Hematopoietic multipotent progenitor cell treated with erythropoietin and hydrocortisone succinate and interleukin-3 and kit ligand, for 17 days (in vitro differentiated cells): ENCODE measurements at places on chromosomes 5 and 9.

DNA sequence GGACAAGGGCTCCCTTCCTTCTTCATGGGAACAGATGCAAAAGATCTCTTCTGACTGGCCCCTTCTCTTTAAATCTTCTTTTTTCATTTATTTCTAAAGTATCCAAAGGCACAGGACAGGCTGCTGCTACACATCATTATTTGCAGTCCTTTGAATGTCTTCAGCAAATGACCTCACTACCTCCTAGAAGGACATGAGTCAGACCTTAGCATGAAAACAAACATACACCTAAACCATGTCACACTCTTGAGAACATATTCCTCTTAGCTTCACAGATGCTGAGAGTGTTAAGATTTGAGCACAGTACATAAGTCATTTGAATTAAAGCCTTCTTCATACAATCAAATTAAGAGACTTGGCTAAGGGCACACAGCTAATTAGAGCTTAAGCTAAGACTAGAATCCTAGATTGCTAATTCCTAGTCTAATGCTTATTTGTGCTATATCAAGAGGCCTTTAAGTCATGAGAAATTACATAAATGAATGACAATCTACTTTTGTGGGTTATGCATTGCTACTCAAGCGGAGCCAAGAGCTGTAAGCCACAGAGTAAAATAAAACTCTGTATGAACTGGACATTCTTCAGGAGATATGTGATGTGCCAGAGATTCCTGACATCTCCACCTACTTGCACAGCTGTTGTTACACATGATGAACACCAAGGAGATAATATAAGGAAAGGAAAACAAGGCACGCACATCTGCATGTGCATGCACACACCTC is 109.1 kb upstream of the PTGER4 start:
- no peak for DNase-seq

GRCh38 chr5:32779754-32780415 is 68.8 kb downstream of the NPR3 start:
- no peak for DNase-seq

- DNase-seq = no peak
Measured at GRCh38 chr5:78720997-78721396, 72.4 kb upstream of the LHFPL2 start.

GRCh38 chr9:93567271-93567959 is 9.0 kb upstream of the PHF2 start:
- no peak for DNase-seq

DNA sequence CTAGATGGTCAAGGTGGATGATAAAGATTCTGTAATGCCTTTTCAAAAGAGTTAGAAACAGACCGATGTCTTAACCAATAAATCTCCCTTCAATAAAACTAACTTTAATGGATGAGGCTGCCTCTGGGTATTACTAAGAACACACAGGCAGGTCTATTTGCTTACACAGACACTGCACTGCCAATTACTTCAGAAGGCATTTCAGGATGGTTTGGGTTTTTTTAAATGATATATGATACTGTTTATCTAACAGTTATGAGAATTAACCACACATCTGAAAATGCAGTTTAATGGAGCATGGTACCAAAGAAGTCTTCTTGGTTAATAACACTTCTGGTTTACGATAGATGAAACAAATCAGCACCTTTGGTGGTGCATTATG is 367.9 kb upstream of the GRAMD2B start:
- DNase-seq = no peak

DNA sequence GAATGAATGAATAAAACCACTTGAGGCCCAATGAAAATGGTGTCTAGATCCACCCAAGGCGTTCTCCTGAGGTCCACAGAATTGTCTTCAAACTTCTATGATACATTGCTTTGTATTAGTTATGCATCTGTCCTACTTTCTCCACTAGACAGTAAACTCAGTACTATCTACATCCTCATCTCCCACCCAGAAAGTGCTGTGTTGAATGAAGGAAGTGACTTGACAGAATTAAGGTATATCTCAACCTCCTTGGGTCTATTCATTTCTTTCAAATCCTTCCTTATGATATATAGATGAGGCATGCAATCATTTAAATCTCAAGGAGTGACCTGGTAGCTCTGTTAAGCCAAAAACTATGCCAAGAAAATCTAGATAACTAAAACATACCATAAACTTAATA is 15.7 kb upstream of the PDCL start:
- no peak for DNase-seq
